ENCODE measurements at places on chromosomes 3 and 15.
A peak's percentile ranks its signal among the peaks of the same experiment; 100 is the strongest.

DNA sequence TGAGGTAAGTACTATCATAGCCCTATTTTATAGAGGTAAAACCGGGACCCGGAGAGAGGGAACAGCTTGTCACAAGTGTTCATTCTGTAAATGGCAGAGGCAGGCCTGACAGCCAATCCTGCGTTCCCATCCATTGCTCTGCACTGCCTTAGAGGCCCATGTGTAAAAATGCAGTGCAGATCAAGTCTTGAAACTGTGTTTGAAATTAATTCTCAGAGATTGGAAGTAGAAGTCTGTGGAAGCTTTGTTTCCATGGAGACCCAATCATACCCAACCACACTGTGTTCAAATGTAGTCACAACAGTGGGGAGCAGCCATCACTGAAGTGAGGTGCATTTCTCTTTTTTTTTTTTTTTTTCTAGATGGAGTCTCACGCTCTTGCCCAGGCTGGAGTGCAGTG lies 13.1 kb upstream of the DNASE1L3 start:
- DNase-seq = no peak

GRCh38 chr15:81308260-81308659 lies 15.7 kb downstream of the STARD5 start:
- no peak for DNase-seq

- no peak for DNase-seq
These were observed 37.9 kb downstream of the ACP3 start for GRCh38 chr3:132354916-132355702.

- DNase-seq = no peak
These were observed 194.3 kb upstream of the CHRM5 start for GRCh38 chr15:33773969-33774368.

- DNase-seq = no peak
These were observed 48.3 kb upstream of the THSD4 start for GRCh38 chr15:71066983-71067382.

DNA sequence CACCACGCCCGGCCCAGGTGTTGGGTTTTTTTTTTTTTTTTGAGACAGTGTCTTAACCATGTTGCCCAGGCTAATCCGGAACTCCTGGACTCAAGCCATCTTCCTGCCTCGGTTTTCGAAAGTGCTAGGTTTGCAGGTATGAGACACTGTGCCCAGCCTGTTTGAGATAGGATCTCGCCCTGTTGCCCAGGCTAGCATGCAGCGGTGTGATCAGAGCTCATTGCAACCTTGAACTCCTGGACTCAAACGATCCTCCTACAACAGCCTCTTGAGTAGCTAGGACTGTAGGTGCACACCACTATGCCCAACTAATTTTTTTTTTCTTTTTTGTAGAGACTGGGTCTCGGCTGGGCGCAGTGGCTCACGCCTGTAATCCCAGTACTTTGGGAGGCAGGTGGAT lies 20.3 kb upstream of the ITPKA start:
- no peak for DNase-seq

- no peak for DNase-seq
These were observed 78.0 kb downstream of the GMPS start for GRCh38 chr3:155948476-155948875.

DNA sequence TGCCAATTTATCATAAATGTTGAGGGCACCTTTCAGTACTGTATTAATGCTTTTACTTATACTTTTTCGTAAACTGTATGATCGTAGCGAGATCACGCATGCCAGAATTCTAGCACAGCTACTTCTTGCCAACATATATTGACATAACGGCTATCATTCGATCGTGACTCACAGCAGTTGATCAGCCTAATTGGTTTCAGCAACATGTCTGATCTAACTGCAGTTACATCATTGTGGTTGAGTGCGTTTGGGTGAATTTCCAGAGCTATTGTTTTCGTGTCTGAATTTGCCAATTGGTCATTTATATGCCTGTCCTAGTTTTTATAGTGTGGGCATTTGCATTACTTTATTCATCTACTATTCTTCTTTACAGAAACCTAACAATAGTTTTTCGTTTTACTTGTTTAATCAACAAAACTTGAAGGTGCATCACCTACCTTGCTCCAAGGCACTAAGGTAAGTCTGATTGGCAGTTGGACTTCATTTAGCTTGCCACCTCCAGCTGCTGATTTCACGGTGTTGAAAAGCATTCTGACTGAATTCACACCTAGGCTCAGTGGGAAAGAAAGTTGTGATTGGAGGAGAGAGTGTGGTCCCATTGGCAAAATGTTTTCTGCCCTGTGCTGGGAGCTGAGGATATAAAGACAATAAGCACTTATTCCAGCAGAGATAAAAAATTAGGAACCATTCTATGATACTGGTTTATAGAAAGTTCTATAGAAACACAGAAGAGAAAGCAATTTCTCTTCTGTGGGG lies 120.9 kb upstream of the RGMA start:
- no peak for DNase-seq

DNA sequence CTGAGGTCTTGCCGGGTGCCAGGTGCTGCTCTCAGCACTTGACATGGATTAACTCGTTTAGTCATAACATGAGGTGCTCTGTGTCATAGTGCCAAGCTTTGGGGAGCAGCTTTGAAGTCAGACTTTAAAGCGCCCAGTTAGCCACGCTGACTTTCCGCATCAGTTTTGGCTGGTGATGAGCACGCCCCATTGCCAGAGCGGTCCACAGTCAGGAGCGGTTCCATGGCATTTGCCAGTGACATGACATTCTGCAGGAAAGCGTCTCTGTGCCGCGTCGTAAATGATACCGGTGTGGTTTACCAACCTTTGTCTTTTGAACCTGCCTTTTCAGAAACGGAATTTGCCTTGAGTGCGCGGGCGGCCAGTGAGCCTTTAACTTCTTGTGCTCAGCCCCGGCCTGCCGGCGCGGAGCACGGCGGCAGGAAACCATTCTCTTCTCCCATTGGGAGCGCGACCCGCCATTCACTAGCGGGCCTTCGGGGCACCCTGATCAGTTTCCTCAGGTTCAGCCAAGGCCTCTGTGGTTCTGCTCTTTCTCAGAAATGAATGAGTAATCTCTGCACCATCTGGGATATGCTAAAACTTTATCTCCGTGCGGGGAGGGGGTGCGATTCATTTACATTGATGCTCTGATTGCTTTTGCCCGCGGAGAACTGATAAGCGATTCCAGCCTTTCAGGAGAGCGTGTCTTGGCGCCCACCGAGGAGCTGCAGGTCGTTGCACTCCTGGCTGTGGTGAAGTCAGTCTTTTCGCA lies 1.7 kb upstream of the SLC2A2 start:
- DNase-seq = peak; percentile 26

DNA sequence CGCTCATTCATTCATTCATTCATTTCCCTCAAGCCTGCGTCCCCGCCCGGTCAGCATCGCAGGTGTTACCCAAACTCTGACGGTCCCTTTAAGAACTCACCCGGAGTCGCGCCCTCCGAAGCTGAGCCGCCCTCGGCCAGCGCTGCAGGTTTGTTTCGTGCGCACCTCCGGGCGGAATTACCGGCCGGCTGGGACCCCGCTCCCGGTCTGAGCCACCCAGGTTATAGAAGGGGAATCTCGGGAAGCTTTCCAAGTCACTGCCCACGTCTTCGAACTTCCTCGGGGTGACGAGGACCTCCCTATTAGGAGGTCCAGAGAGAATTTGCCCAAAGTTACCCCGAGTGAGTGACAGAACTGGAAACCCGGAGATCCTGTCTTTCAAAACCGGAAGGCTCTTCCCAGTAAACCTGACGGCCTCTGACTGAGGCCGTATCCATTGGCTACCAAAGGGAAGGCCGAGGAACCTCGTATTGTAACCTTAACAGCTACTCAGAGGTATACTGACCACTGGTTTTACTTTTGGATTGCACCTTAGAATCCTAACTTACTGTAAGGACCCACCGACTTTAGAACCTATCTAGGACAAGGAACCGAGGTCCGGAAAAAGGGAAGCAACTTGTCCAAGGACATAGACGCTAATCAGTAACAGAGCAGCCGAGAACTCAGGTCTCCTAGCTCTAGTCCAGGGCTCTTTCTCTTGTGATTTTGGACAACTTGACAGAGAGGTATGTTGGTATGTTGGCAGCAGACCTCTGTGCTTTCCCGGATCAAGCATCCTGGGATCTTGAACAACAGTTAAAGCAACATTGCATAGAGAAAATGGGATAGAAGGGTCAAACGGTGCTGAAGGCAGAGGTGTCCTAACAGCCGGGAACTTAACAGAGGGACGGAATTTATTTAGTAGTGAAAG lies 788 bp upstream of the DLG1 start:
- peak; percentile 34 for DNase-seq

DNA sequence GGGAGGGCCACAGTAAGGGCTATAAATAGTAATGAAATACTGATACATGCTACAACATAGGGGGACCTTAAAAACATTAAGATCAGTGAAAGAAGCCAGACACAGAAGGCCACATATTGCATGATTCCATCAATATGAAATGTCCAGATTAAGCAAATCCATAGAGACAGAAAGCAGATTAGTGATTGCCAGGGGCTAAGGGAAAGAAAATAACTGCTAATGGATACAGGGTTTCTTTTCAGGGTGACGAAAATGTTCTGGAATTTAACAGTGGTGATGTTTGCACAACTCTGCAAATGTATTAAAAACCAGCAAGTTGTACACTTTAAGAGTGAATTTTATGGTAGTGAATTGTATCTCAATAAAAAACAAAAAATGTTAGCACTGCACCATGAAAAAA lies 37.0 kb downstream of the PIK3R4 start:
- DNase-seq = no peak

DNA sequence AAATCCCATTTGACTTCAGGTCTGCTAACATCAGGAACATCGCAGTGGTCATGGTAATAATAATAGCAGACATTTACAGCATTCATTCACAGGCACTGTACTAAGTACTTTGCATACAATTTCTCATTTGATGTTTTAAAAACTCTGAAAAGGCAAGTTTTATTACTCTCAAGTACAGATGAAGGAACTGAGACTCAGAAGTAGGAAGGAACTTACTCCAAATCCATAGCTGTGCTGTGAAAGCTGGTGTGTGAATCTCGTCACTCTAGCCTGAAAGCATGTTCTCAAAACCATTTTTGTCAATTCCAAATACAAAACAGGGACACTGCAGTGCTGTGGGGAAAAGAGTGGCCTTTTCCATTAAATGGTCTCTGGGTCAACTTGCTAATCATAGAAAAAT lies 179.9 kb downstream of the FAM43A start:
- DNase-seq = no peak

- no peak for DNase-seq
These were observed 318.9 kb upstream of the IL12A start for GRCh38 chr3:159669766-159670165.

DNA sequence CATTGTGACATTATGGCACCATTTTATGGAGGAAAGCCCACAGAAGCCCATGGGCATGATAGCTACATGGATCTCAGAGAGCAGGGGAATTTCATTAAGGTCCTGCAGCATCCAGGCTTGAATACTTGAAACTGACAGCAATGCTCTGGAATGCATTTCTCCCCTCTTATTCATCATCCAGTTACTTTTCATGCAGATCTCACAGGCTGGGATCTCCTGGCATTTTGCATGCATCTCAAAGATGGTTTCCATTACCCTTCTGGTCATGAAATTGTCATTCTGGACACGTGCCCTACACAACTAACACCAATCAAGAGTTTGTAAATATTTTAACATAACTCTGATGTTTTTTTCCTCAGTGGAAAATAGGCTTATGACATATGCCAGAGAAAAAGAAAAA lies 32.4 kb downstream of the VGLL3 start:
- no peak for DNase-seq

GRCh38 chr3:182682263-182683241 lies 110.8 kb upstream of the ATP11B start:
- peak; percentile 61 for DNase-seq

DNA sequence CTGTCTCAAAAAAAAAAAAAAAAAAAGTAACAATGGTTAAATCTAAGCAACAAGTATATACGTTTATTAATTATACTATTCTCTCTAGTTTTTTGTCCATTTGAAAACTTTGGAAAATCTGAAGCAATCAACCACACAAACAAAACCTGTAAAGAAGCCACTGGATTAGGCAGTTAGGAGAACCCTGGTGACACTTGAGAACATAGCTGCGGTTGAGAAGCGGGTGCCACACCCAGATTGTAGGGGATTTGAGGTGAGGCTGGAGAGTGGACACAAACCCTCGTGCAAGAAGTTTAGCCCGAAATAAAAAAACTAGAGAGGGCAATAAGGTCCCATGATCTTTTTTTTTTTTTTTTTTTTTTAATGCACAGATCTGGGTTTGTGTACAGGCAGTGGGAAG lies 25.9 kb upstream of the ZBTB38 start:
- no peak for DNase-seq

DNA sequence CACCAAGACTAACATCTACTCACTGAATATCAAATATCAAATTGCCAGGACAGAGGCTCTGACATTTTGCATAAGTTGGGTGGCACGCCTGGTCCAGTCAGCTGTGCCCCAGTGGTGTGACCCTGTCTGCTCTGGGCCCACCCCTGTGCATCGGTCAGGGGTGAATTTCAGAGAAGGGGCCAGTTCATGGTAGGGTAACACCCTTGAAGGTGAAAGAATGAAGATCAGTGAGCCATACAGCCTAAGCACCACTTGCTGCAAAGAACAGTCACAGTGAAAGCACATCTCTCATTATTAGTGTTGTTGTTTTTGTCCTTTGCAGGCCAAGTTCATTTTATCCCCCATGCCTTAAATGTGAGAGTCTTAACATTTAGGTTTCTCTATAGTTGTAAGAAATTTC lies 86.8 kb downstream of the MYRIP start:
- no peak for DNase-seq

DNA sequence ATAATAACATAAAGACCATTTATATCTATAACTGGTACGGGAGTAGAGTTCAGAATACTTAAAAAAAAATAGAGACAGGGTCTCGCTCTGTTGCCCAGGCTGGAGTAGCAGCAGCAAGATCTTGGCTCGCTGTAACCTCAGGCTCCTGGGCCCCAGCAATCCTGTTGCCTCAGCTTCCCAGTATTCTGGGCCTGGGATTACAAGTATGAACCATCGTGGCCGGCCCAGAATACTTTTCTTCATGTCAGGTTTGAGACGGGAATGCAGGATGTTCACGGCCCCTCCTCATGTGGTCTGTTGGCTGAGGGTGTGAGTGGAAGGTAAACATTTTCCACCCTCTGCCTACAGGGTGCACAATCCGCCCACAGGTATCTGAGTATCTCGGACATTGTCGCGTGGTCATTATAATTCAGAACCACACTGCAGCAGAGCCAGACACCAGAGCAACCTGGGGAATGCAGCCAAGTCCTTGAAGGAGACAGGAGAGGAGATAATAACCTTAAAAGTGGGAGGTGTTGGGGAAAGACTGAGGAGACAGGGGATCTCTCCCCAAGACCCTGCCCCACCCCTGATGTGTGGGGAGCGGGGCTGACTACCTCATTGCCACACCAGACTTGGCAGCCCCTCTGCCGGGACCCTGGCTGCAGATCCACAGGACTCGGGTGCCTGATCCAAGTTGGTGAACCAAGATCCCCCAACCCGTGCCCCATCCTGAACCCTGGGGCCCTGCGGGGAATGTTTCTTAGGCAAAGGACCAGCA lies 106.8 kb downstream of the ADCY5 start:
- no peak for DNase-seq

- no peak for DNase-seq
These were observed 88.6 kb downstream of the GTPBP8 start for GRCh38 chr3:113079218-113079961.

GRCh38 chr15:90000186-90001001 lies 730 bp upstream of the ZNF710 start:
- DNase-seq = no peak
